CD4-positive, alpha-beta T cell treated with Interleukin-6 for 4 hours (primary cell): ENCODE measurements at places on chromosomes 16 and 17.

DNA sequence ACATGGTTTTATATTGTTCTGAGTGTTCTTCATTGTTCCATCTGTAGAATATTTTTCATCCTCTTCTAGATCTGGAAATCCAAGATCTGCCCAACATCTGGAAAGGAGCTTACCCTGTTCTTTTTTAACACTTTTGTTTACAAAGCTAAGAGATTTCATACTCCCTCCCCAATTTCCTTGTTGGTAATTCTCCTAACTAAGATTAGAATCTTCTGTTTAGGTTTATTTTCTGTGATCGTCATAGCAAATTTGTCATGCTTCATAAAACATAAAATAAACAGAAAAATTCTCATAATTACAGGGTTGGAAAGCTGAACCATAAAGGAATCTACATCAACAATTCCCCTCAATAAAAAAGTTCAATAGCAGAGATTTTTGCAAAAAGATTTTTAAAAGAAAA, 580.3 kb upstream of the CA10 start:
- DNase-seq, result no peak

- DNase-seq, result no peak
Observed at GRCh38 chr16:57470711-57471110, 8.2 kb downstream of the POLR2C start.

- no peak for DNase-seq
Observed at GRCh38 chr17:2122641-2123302, 67.9 kb downstream of the HIC1 start.

DNA sequence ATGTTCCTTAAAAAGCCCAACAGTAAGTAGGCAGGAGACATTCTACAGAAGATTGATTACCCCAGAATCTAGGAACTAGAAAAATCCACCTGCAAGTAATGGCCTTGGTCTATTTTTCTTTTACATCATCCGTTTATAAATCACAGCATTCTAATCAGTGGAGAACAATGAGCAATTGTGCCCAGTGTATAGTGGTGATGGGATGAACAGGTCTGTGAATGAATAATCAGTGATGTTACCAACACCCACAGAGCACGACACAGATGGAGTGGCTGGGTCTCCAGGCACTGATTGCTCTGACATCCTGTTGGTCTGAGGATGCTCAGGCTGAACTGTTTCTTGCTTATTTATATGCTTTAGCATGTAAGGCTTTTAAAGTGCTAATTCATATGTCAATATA, 1251.2 kb upstream of the CDH8 start:
- DNase-seq, result no peak
